ENCODE measurements at places on chromosomes 11 and 22.

DNA sequence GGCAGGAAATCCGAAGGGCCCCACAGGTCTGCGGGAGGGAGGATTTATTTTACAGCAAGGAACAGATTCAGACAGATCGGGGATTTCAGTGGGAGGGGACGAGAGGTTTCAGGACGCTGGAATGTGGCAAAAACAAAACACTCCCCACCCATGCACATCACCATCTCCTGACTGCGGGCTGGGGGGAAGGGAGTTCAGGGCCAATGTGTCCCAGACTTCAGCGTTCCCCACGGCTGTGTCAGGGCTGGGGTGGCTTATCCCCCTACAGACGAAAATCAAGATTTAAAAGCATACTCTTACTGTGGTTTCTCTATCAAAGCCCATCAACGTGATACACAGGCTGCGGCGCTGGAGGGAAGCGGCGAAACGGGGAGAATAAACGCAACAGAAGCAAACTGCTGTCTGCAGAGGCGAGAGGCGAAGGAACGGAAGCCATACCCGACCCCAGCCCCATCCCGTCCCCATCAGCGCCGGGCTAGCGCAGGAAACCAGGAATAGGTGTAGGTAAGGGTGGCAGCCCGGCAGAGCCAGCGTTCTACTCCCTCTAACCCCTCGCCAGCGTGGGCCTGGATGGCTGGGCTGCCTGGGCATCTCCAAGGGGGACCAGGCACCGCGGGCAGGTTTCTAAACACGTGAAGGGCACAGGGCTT lies 2.7 kb downstream of the TENM4 start:
- peak; percentile 8 for ATAC-seq

DNA sequence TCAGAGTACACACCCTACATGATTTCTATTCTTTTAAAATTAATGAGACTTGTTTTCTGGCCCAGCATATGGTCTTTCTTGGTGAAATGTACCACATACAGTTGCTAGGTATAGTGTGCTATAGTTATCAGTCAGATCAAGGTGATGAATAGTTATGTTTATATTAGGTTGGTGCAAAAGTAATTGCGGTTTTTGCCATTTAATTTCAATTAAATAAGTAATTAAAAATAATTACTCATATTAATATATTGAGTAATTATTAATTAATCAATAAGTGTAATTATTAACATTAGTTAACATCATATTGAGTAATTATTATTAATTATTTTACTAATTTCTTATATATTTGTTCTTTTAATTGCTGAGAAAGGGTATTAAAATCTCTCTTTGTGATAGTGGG lies 56.1 kb downstream of the MYEOV start:
- no peak for ATAC-seq

DNA sequence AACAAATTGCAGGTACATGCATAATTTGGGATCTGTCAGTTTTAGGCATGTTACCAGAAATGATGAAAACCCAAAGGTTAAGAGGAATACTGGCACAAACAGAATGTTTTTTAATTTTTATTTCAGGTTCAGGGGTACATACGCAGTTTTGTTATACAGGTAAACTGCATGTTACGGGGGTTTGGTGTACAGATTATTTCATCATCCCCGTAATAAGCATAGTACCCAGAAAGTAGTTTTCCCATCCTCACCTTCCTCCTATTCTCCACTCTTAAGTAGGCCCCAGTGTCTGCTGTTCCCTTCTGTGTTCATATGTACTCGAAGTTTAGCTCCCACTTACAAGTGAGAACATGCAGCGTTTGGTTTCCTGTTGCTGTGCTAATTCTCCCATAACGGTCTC lies 33.0 kb downstream of the PI4KA start:
- no peak for ATAC-seq

GRCh38 chr11:1479678-1480118 lies 6.9 kb downstream of the MOB2 start:
- no peak for ATAC-seq

- ATAC-seq = peak; percentile 90
Measured at GRCh38 chr11:119144825-119145486, 3.9 kb upstream of the ABCG4 start.

GRCh38 chr11:84993386-84993785 lies 633.8 kb downstream of the DLG2 start:
- ATAC-seq = peak; percentile 60

DNA sequence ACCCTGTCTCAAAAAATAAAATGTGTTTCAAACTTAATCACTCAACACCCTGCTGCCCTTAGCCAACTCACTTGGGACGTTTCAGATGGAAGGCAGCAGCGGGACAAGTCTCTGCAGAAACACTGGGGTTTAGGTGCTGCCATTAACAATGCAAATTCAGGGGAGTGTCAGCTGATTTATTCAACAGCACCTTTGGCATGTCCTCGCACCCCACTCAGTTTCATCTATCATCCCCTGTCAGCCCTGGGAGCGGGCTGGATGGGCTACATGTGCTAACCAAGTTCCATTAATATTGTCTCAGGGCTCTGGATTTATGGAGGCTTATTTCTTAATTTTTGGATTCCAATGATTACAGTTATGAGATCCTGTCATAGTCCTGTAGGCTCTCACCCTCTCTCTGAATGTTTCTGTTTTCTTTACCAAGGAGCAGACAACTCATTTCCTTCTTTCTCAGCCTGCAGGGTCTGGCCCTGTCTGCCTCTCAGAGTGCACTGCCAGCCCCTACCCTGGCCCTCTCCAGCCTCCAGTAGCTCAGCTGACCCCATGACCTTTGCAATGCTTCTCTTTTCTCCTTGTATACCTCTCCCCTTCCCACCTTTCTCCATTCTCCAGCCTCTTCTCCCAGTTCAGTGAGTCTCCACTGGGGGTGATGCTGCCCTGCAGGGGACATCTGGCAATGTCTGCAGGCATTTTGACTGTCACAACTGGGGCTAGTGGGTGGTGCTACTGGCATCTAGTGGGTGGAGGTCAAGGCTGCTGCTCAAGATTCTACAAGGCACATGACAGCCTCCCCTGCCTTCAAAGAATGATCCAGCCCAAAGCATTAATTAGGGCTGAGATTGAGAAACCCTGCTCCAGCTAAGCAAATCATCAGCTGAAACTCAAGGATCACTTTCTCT lies 79.0 kb downstream of the APIP start:
- no peak for ATAC-seq

GRCh38 chr11:92340839-92341238 lies 116.2 kb downstream of the FAT3 start:
- peak; percentile 61 for ATAC-seq

DNA sequence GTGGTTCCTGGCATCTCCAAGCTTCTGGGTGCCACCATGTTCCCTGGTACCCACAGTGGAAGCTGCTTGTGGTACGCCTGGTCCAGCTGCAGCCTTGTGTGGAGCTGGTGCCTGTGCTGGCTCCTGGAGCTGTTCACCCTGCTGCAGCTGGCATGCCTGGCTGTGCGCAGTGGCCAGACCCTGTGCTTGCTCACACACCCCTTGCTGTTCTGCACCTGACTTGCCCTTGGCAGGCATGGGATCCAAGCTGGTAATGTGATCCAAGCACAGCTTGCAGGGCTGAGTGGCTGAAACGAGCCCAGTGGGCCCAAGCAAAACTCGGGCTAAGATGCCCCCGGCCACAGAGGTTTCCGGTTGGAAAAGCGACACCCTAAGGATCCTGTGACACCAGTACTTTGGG lies 104.7 kb upstream of the CLMP start:
- ATAC-seq = no peak

DNA sequence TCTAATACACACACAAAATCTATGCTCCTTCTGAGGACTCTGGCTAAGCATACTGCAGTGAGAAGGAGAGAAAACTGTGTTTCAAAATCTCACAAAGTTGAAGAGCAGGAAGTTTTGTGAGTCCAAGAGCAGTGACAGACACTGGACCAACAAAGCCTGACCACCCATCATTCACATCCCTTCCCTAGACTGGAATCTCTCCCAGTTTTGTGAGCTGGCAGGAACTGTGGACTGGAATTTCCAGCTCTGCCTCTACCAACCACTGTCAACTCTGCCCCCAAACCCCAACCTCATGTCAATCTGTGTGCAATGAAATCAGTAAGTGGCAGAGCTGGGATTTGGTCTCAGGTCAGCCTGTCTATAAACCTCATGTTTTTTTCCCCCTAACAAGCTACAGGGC lies 112.6 kb downstream of the ARL14EP start:
- no peak for ATAC-seq

DNA sequence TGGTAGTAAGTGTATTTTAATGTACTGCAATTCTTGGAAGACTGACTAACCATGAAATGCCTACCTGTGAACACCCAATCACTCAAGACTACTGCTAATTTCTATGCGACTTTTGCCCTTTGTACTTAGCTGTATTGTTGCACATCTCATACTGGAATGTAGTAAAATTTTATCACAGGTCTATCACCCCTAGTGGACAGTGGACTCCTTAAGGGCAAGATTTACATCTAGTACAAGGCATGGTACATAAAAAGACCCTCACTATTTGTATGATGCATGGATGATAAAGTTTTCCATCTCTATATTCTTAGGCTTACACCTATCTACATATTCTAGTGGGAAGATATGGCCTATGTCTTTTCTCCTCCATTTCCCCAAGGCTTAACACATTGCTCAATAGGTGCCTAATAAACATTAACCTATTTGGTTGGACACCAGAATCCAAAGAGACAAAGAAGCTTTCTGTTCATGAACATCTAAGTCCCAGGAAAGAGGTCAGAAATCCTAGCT lies 26.1 kb downstream of the SERGEF start:
- ATAC-seq = peak; percentile 62

DNA sequence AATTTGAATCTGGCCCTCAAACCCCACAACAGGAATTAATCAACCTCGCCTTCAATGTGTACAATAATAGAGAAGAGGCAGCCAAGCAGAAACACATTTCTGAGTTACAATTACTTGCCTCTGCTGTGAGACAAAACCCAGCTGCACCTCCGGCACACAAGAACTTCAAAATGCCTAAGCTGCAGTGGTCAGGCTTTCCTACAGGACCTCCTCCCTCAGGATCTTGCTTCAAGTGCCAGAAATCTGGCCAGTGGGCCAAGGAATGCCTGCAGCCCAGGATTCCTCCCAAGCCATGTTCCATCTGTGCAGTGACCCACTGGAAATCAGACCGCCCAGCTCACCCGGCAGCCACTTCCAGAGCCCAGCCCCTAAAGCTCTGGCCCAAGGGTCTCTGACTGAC lies 3.4 kb upstream of the NDUFC2 start:
- ATAC-seq = no peak

DNA sequence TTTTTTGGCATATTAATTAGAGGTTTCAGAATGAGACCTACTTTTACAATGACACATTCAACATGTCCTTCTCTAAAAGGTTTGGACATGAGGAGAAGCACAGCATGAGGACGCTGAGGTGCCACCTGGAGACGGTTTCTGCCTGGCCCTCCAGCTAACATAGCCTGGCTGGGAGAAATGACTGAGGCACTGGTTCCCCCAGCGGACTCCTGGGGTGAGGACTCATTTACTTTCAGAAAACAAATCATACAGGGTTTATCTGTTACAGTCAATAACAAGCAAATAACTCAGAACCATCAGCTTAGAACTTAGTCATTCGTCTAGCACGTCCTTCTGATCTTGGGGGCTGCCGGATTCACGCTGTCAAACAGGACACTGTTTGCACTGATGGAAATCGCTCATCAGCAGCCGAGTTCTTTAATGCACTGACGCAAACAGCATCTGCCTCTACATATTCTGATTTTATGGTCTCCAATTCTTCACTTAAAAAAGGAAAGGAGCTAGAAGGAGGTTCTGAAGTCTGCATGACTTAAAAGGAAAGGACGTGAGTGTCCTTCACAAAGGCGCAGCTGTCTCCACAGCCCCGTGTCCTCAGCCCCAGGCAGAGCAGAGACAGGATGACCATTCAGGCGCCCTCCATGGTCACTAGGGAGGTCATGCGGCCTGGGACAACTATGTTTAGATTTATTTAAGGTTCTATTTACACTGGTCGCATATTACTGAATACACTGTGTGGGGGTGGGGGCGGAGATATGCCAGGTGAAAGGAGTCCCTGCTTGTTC lies 44.2 kb downstream of the CERK start:
- ATAC-seq = no peak

DNA sequence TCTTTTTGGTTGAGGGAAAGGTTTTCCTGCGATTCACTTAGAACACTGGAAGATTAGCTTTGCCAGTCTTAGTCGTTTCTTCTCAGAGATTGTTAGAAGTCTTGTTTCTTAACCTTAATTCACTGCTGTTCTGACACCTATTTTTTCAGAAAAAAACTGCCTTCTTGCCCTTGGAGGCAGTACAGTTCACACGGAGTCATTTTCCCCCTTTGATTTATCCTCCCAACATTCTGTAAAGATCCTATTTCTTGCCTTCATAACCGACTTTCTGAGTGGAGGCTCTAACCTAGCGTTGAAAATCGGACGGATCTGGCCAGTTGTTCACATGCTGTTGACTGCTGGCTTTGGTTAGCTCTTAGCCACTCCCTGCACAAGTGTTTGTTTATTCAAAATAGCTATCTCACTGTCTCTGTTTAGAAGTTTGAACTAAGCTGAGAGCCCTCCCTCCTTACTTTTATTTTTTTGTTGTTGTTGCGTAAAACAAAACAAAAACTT lies 737 bp downstream of the BCL2L13 start:
- peak; percentile 69 for ATAC-seq

GRCh38 chr11:106133529-106133928 lies 56.1 kb downstream of the AASDHPPT start:
- 0 out of 3 replicates have a peak, but pooled peaks have one; percentile 40 for ATAC-seq

- ATAC-seq = no peak
Measured at GRCh38 chr11:105700271-105700670, 90.4 kb downstream of the GRIA4 start.

- no peak for ATAC-seq
Measured at GRCh38 chr11:1292018-1292643, 17.3 kb downstream of the TOLLIP start.

DNA sequence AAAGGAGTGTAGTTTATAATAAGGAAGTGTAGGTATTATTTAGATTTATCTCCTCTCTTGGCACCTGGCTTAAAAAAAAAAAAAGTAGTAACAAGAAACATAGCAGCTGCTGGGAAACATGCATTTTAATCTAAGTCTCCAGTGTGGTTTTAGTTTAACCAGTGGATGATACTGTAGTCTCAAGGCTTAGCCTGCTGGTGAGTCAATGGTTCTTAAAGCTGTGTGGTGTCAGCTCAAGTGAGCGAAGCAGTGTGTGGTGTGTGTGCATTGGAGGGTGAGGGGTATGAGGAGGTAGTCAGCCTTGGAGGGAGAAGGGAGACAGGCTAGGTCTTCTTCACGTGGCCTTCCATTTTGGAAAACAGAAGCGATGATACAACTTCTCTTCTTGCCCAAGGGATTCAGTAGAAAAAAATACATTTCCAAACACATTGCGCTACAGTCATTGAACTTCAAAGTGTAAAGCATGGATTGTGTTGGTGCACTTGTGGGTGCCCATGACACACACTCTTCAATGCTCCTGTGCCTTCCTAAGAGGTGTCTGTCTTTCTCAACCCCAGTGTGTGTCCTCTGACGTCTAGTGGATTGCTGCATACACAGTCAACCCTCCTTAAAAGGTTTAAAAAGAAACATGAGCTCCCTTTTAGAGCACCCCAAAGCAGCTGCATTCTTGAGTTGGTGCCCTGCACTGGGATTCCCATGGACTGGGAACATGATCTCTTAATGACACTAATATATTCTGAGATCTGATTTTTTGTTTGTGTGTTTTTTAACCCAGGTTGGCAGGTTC lies 40.1 kb downstream of the ZBTB16 start:
- ATAC-seq = no peak
